Mammary epithelial cell (primary cell): ENCODE measurements at places on chromosomes 3 and 15. TPM values are rescaled to one million over a fixed set of nuclear protein-coding genes. Genes with fewer than 3 reads are reported as not detected.

DNA sequence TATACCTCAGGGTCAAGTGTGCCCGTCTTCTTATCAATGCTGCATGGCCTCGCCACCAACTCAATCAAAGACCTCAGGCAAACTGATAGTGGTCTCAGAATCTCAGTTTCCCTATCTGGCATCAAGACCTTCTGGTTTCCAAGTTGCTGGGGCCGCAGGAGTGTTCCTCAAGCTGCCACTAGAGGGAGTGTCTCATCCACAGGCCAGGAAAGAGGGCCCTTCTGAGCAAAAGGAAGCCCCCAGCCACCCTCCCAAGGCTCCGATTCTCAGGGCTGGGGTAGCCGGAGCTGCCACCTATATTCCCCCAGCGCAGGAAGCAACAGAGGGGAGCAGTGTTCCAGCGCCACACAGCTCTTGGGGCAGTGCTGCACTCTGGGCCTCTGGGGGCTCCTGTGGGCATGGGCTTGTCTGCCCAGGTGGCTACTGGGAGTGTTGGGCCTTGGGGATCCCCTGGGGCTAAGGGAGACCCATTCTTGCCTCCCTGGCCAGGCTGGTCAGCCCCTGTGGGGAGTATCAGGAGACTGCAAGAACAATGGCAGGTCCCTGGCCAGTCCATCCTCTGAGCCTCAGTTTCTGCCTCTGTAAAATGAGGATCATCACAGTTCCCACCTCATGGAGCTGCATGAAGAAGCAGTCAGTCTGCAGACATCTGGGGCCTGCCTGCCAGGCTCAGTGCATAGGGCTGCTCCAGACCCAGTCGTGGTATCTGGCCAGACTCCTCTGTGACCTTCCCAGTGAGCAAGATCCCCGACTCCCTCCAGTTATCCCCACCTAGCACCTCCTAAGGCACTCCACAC, 23.4 kb upstream of the SEC13 start:
- DNase-seq: no peak

GRCh38 chr3:143187111-143187510, 67.5 kb downstream of the CHST2 start:
- DNase-seq: no peak

DNA sequence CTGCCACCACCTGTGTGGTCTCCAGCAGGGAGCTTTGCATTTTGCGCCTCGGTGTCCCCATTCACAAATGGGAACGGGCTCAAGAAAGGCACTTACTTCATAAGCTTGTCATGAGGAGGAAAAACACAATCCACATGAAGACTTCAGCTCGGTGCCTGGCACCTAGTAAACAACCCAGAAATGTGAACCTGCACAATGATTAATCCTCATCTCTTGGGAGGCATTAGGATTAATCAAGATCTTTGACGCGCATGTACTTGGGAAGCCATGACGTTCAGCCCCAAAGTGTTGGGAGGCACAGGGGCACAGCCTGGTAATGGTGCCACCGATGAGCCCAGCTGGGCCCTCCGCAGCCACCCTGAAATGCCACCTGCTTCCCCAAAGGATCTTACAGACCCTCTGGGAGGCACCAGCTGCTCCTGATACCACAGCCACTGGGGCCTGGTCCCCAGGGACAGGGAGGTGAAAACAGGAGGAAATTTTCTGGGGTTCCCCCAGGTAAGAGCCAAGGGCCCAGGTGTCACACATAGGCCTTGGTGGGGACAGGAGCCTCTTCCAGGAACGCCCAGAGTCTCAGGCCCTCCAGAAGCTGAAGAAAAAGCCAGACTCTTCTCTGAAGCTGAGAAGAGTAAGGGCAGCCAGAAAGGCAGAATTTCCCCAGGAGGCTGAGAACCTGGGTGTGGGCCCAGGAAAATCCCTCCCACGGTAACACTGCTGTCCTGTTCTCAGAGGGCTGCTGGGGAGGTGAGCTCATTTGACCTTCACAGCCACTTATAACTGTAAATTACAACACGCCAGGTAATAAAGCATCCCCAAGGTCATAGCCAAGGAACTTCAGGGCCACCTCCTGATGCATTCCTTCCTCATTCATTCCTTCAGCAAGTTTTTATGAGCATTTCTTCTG, 507.5 kb downstream of the SHQ1 start:
- DNase-seq: peak; percentile 22

CDCP1 gene
- 271 and 366 TPM in 2 replicates for total RNA-seq

C3orf22 gene
- not detected in 2 replicates for total RNA-seq

DNA sequence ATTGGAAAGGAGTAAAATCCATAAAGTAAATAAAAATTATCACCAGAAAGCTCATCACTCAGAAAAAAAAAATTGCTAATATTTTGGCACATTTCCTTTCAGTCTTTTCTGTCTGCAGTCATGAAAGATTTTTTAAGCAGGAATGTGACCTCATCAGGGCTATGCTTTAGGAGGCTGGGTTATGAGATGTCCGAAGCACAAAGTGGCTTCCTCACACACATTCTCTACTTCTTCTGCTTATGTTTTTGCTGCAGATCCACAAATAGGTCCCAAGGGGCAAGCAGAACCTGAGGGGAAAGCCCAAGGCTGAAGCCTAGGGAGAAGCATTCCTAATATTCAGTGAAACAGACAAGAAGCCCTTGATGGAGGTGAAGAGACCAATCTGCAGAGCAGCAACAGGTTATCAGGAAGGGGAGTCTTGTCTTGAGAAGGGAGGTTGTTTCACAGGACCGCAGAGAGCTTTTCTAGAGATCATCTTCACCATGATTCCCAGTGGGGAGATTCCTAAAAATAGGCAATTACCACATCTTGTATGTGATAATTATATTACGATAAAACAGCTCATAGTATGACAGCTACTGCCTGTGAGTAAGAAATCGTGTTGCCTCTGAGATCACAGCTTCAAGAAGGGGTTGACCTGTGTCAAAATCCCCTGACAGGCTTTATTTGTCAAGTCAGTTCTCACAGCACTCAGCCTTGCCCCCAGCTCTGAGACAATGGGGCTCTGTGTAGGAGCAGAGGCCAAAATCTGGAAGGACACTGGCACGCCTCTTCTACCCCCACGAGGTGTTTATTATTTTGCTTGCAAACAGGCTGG, 60.5 kb downstream of the IGF2BP2 start:
- peak; percentile 61 for DNase-seq

- DNase-seq: no peak
Measured at GRCh38 chr3:40414270-40414669, 27.3 kb downstream of the ENTPD3 start.

DNA sequence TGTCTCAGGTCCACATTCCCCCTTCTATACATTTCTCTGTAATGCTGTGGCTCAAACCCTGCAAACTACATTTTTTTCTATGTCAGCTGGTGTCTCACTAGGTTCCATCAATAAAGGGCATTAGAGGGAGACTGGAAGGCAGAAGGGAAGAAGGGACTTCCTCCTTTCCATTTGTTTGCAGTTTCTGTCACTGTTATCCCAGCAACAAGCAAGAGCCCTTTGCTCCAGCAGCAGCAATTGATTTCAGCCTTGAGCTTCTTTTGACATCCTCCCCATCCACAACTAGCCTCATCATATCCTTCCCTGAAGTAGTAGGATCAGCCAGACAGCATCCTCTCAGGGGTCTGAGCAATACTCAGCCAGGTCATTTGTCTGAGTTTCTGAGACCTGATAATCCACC, 5.3 kb upstream of the NCK1 start:
- no peak for DNase-seq

DNA sequence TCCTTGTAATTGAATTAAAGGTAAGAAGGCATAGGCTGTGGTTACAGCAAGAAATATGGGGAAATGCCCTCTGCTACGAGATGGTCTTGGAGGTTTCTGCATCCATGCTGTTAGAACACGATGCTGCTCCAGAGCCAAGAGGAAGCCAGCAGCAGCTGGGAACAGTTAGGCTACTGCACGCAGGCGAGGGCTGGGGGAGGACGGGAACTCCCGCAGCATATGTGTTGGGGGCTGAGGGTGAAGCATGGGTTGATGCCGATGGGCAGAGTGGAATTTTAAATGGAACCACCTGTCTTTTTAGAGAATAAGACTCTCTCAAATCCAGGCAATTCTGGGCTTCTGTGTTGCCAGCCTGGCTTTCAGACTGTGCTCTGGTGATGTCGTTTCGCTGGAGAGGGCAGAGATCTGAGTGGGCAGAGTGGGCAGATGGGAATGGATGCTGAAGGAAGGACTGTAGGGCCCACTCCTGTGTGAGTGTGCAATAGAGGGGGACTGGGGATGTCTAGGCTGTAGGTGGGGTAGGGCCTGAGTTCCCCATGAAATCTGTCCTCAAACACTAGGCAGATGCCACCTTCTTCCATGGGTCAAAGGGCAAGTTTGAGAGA, 417.0 kb upstream of the TPM1 start:
- DNase-seq: no peak

GRCh38 chr15:89665449-89666181, 10.3 kb upstream of the KIF7 start:
- DNase-seq: no peak

DNA sequence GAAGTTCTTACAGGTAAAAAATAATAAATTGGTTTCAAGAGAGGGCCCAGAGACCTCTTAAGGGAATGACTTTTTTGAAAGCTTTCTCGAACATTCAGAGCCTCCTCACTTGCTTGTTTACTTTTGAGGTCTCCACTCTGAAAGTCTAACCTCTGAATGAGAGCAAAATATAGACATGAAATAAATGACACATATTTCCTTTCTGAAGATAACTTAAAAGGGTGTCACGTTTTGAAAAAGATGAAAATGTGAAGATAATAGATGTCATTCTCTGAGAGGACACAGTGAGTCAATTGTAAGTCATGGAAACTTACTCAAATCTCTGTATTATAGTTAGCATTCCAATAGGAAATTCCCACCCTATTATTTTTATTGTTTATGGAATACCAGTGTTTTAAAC, 44.6 kb downstream of the HACD2 start:
- DNase-seq: no peak

DNA sequence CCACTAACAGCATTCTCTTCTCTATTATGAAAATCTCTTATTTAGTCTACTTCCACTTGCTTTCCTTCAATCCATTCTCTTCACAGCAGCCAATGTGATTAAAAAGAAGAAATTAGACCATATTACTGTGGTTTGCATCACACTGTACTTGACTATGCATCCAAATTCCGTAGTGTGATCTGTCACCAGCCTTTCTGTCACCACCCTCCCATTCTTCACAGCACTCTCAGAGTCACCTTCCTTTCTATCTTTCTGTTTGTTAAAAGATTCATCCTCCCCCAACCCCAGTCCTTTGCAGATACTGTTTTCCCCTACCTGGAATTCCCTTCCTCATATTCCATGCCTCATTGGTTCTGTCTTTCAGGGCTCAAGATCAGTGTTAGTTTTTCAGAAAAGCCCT, 55.0 kb upstream of the ABHD10 start:
- DNase-seq: no peak

DNA sequence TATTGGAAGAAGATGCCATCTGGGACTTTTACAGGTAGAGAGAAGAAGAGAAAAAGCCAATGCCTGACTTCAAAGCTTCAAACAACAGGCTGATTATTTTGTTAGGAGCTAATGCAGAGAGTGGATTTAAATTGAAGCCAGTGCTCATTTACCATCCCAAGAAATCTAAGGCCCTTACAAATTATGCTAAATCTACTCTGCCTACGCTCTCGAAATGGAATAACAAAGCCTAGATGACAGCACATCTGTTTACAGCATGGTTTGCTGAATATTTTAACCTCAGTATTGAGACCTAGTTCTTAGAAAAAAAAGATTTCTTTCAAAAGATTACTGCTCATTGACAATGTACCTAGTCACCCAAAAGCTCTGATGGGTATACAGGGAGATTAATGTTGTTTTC, 16.2 kb downstream of the ARL14 start:
- no peak for DNase-seq
